Activated naive CD4-positive, alpha-beta T cell treated with Interleukin-2 at 50 U/mL for 16 hours (primary cell): ENCODE measurements at places on chromosomes 2 and 18.

- DNase-seq, result no peak
These were observed 857 bp upstream of the NEUROD1 start for GRCh38 chr2:181680937-181681811.

GRCh38 chr2:1488851-1489250, 75.6 kb downstream of the TPO start:
- DNase-seq, result no peak

DNA sequence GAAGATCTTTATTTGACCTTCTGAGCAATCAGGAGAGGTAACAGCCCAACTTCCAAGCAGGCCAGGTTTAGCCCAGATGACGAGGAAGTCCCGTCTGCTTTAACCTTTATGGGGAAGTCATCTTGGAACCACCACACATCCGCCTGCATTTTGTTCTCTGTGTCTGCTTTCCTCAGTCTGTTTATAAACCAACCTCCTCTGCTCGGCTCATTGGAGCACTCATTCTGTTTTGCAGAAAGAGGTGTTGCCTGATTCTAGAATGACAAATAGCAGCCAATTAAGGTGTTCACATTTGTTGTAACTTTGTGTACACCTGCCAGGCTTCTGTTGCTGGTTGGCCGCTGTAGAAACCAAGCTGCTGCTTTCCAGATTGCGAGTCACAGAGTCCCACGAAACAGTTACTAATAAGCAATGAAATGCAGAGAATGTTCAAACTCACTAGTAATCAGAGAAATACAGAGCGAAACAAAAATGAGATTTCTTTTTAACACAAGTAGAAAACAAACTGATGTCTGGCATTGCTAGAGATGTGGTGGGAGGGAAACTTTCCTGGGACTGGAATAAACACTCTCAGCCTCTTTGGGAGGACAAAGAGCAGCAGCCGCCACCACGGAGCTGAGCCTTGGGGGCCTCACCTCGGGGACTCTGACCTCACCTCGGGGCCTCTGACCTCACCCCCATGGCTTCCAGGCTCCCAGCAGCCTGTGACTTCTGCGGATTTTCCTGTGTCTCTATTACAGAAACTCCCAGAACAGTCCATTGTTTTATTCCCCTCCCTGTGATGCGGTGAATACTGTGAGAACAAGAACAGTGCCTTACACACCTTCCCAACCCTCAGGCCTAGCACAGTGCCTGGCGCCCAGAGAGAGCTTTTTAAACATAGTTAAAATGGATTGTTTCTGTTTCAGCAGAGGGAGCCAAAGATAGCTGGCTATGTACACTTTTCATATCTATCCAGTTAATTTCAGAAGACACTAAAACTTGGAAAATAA, 64.0 kb downstream of the MBP start:
- peak; percentile 50 for DNase-seq

DNA sequence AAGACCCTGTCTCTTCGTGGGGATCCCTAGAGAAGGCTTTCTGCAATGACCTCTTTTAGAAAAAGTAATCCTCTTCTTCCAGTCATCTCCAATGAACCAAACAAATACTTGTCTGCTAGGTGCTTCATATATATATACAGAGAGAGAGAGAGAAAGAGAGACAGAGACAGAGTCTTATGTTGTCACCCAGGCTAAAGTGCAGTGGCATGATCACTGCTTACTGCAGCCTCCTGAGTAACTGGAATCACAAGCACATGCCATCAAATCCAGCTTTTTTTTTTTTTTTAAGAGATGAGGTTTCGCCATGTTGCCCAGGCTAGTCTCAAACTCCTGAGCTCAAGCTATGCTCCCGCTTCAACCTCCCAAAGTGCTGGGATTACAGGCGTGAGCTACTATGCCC, 18.6 kb upstream of the PKDCC start:
- DNase-seq, result no peak

GRCh38 chr2:29042561-29043075, 31.7 kb downstream of the PCARE start:
- DNase-seq, result no peak

DNA sequence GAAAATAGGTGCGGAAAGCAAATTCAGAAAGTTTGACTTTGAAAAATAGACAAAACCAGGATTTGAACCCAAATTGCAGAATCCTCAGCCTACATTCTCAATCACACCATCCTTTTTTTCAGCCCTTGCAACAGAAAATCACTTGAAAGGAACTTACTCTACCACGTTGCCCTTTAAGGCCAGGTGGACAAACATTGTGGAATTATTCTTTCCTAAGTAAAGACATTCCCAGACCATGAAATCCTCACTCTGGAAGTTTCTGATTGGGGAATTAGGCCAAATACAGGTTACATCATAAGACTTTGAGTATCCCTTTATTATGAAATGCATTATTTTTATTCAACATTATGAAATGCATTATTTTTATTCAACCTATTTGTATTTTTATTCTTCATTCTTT, 259.4 kb downstream of the RAD51AP2 start:
- no peak for DNase-seq

GRCh38 chr2:98654699-98655495, 46.5 kb downstream of the UNC50 start:
- DNase-seq, result no peak

- DNase-seq, result no peak
These were observed 6.4 kb downstream of the TNS1 start for GRCh38 chr2:217996361-217996760.

GRCh38 chr2:177165721-177166711, 46.6 kb upstream of the HNRNPA3 start:
- DNase-seq, result no peak

- DNase-seq, result no peak
These were observed at the start of gene SMAD7 for GRCh38 chr18:48950536-48951447. TSS of gene SMAD7 (minus strand) at chr18:48950965. CDS start at chr18:48950424, 541 bp downstream.

DNA sequence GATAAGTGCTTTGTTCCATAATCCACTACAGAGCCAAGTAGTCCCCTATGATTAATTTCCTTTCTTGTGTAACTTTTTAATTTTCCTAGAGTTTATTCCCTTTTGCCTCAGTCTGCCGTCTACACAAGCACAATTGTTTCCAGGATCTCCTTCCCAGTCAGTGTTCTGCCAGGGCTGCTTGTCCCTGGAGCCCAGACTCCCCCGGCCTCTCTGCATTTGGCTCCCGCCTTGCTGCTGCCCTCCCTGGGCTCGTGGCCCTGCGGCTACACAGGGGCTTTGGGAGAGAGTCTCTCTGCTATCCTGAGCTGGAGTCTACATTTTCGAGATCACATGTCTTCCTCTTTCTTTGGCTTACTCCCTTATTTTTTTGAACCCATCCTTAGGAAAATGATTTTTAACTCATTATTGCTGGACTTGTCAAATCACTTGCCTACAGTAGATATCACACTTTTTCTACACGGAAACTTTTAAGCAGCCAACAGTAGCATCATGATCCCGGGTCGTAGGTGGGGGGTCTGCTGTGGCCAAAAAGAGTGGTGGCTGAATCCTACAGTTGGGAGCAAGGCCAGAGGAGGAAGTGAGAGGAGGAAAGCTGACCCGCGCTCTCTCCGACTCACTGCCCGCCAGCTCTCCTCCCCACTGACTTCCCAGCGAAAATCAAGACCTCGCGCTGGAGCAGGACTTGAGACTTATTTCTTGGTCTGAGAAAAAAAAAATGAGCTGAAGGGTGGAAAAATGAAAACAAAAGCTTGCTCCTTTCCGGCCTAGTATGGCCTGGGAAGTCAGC, 9.4 kb downstream of the FBLN7 start:
- no peak for DNase-seq

- DNase-seq, result peak; percentile 78
These were observed 127.5 kb downstream of the NFATC1 start for GRCh38 chr18:79523206-79523735.

DNA sequence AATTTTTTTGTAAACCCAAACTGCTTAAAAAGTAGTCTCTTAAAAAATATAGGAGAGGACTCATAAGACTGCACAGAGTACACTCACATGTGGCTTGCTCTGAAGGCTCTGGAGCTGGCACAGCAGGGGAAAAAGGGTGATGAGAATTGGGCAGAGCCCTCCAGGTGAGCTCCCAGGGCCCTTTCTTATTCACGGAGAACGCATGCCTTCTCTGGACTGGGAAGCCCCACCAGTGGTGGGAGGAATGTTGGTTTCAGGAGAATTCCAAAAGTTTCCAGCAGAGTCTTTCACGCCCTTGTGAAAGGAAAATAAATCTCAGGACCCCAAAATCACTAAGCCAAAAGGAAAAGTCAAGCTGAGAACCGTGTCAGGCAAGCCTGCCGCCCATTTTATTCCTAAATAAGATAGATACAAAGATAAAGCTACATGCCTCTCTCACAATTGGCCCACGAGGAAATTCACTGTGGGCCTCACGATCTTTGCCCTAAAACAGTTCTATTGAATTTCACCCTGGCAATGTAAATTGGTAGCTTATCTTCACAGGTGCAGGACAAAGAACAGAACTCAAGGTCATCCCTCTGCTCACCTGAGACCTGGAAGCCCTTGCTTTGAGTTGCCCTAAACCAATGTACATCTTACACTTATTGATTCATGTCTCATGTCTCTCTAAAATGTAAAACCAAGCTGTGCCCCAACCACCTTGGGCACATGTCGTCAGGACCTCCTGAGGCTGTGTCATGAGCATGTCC, 15.5 kb upstream of the MC5R start:
- no peak for DNase-seq

DNA sequence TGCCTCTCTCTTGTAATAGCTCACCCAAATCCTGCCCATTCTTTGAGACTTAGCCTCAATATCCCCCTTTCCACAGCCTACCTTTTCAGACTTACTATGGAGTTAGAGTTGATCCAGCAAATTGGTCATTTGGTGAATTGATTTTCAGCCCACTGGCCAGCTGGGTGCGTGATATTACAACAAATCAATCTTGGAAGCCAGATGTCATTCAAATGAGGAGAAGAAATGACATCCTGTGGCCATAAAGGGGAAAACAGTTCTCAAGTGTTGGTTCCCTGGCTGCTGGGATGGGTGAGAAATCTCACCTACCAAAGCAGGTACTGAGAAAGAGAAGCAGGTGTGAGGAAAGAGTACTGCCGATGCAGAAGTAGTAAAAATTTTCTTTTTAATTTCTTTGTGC, 36.7 kb upstream of the FOXI3 start:
- no peak for DNase-seq

DNA sequence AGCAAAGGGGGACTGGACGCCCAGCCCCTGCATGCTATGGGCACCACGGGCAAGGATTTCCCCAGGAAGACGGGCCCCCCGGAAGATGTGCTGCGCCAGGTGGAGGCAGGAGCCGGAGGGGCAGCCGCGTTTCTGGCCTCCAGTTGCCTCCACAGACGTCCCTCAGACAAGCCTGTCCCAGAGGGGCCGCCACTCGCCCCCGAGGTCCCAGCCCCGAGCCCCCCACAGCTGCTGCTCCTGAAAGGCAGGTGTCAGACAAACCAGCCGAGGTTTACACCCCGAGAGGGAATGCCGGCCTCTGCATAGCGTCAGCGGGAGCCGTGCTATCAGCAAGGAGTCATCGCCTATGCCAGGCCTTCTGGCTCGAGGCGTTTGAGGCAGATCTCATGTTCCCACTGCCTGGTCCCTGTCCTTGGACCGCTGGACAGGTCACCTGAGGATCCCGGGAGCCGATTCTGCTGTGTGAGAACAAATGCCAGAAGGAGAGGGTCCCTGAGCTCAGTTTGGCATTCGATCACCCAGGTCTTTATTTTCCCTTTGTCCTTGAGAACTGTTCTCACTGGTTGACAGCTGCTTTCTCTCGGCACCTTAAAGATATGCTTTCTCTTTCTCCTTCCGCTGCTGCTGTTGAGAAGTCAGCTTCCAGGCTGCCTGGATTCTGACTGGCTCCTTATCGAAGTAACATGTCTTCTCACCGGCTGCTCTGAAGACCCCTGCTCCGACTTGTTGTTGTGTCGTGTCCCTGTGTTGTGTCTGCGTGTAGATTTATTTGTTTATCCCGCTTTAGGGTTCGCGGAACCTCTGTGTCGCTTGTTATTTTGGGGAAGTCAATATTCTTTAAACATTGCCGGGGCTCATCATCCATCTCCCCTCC, 20.6 kb downstream of the CROCC2 start:
- no peak for DNase-seq

- no peak for DNase-seq
These were observed 4.4 kb downstream of the MAP4K3 start for GRCh38 chr2:39432701-39433100.

- no peak for DNase-seq
These were observed 13.0 kb upstream of the LBH start for GRCh38 chr2:30218338-30218713.

DNA sequence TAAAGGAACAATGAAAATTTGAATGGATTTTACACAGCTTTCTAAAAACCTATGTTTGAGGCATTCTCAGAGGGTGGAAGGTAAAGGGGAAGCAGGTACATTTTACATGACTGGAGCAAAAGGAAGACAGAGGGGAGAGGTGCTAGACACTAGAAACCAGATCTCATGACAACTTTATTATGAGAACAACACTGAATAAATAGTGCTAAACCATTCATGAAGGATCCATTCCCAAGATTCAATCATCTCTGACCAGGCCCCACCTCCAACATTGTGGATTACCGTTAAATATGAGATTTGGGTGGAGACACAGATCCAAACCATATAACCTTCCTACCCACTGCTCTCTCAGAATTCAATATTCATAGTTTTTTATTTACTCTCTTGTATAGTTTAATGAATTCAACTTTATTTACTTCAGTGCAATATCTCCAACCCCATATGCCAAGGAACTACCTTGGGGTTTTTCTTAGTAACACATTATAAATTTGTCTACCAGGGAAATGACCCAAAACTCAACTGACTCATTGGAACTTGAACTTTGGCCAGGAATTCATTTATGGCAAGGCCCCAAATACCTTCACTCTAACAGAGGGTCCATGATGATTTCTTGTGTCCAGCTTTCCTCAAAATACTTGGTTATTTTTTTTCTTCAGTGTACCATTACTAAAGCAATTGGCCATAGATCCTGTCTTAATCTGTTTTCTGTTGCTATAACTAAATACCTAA, 317.8 kb downstream of the GULP1 start:
- no peak for DNase-seq

DNA sequence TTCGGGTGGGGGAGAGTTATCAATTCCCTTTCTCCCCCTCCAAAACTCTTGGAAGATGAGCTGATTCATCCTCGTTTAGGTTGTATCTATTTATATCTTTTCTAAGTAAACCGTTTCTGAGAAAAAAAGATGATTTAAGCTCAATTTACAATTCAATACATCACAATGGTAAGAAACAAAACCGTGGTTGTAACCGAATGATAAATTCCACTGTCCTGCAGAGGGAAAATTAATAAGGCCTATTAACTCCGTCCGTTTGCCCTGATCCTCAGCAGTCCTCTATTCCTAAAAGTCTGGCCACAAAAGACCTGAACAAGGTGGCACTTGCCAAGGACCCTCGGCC, 286.2 kb downstream of the TCF4 start:
- no peak for DNase-seq

GRCh38 chr2:143949121-143949848, 570.6 kb downstream of the ZEB2 start:
- DNase-seq, result no peak

- DNase-seq, result no peak
These were observed 100.8 kb downstream of the GPR39 start for GRCh38 chr2:132517386-132517785.

DNA sequence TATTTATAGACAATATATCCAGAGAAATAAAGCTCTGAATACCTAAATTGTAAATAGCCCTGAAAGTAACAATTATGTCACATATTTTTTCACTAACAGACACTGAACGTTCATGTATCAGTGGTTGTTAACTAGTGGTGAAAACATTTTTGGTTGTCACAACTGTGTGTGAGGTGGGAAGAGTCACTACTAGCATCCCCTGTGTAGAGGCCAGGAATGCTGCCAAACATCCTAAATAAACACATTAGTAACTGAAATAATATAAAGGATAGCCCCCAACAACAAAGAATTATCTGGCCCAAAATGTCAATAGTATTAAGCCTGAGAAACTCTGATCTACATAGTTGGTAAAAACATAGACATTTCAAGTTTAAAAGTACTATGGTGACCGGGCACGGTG, 64.5 kb downstream of the ROCK1 start:
- no peak for DNase-seq
